HTR-8/SVneo (cell line): ENCODE measurements at places on chromosomes 5 and 9.
A peak's percentile ranks its signal among the peaks of the same experiment; 100 is the strongest.

DNA sequence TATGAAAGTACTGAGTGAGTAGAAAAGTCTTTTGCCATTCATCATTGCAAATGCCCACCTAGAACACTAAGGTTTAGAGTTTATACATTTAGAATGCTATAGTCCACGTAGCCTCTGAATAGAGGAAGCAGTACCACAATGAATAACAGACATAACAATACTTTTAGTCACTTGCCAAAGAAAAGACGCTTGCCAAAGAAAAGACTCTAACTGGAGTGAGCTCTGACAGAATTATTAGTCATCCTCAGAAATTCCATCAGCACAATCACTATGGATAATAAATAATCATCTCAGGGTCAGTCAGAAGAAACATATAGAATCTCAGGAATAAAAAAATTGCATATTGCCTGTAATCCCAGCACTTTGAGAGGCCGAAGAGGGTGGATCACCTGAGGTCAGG, 168.5 kb upstream of the TARS1 start:
- DNase-seq, result peak; percentile 75

DNA sequence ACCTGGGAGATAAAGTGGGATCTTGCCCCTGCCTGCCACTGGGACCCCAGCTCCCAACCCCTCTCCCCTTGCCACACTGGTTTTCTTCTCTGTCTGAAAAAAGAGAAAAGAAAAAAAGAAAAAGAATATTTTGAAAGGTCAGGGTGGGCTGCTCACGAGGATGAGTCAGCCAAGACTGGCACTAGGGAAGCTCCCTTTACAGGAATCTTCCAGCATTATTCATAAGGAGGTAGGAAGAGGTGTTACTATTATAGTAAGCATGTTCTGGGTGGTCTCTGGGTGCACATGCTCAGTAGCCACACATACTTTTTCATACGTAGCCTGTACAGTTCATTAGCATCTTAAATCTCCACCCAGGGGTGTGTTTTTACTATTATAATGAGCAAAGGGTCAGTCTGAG, 46.8 kb upstream of the HAND1 start:
- peak; percentile 24 for DNase-seq

GRCh38 chr5:157485811-157486210, 25.8 kb downstream of the NIPAL4 start:
- DNase-seq, result no peak

GRCh38 chr5:59065554-59065953, 482.7 kb downstream of the RAB3C start:
- no peak for DNase-seq

DNA sequence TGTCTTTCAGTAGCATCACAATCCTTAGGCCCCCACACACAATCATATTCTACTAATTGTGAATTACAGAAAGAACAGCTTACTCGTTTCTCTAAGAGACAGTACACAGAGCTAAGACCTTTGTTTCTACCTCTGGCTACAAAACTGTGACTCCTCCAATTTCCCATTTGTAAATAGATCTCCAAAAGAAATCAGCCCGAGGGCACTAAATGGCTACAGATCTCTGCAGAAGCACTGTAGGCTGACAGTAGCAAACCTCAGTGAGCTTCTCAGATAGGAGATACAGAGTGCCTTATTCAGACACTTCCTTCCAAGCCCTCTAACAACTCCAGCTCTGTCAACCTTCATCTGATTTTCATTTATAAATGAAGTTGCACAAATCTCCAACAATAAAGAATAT, 51.0 kb downstream of the EFNA5 start:
- no peak for DNase-seq

- no peak for DNase-seq
Observed at GRCh38 chr5:112691758-112692157, 45.9 kb upstream of the APC start.

DNA sequence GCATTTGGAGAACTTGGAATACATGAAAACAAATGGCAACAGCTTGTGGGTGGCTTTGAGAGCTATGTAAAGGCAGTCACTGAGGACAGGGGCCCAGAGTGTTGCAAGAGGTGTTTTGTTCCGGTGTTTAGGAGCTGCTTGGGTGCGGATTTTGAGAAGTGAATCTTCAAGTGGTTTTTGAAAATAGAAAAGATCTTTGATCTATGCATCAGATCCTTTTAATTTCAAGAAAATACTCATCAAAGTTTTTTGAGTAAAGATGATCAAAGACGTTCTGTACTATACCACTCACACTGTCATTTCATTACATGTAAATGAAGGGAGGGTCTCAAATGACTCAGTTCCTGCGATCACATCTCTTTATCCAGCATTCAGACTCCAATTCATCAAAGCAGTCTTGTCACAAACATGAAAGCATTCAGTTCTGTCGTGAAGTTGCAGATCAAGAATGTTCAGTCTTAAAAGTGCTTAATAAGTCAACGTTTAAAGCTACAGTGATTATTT, 112.5 kb downstream of the WDR41 start:
- DNase-seq, result no peak

DNA sequence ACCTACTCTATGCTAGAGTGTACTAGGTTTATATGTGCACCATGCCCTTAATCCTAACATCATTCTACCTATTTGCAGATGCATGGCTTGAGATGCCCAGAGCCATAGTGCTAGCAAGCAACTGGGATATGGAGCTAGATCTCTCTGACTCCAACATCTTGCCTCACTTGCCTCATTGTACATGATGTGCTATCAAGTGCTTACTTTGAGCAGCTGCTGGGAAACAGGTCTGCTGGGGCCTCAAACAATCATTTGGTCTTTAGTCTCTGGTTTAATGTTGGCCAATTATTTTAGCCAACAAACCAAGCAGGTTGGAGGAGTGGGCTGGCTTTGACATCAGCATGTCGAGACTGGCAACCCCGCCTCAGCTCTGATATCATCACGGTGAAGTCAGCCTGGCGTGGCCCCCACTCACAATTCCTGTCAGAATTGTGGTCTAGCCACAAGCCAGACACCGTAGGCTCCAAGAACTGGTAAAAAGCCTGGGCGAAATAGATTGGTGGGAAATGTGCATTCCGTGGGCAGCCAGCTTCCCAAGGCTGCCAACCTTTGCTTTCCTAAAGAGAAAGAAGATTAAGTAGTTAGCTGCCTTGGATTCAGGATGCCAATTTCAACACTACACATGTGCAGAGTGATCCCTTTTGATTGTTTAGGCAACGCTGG, 21.1 kb upstream of the GAS1 start:
- no peak for DNase-seq

GRCh38 chr5:32428426-32428825, 16.1 kb downstream of the ZFR start:
- no peak for DNase-seq

GRCh38 chr9:27427272-27427643, 96.8 kb upstream of the IFNK start:
- peak; percentile 41 for DNase-seq

DNA sequence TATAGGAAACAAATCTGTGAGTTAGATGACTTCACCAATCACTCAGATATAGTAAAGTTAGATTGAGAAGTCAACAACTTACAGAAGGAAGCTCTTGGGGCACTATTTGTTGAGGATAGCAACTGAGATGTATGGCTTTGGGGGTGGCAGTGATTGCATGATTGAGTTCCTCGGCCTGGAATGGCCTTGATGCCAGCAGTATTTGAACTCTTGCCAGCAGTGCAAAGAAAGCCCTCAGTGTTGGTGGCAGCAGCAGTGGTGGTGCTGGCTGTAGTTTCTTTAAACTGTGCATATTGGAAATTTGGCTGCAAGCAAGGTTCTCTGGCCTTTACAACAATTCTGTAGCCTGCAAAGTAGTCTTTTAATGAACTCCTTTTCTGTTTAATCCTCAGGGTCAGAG, 41.4 kb upstream of the PJA2 start:
- DNase-seq, result no peak

- DNase-seq, result no peak
Observed at GRCh38 chr5:58497921-58498320, 6.7 kb downstream of the GAPT start.

DNA sequence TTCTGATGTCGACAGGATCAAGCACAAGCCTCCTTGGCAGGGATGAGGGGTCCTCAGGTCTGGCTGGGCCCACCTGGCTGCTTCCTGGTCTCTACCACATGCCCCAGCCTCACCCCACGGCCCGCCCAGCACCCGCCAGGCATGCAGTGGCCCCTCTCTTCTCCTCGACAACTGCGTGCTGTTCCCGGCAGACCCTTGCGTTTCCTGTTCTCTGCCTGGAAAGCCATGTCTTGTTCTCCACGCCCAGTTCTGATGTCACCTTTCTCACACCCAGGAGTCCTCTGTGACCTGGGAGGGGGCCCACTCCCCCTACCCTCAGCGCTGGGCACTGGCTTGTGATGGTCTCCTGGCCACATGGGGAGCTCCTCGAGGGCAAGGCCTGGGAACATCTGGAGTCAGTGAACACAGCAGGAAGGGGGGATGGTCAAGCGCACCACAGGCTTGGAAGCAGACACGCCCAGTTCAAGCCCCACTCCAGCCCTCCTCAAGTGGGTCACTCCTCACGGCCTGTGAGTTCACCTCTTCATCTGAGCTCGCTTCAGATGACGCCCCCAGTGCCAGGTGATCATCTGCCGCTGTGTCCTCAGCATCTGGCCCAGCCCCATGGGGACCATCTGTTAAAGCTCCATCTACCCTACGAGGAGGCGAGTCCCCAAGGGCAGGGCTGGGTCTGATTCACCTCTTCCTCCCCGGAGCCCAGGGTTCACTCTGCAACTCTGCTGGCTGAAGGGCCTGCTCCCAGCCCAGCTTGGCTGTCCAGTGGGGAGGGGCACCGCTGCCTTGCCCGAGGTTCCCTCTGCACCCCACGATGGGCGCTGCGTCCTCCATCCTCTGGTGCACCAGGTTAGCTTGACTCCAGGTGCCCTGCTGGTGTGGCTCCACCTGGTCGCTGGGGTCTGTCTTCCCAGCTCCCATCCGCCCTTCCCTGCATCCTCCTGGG, 133.2 kb upstream of the PHYKPL start:
- DNase-seq, result no peak

GRCh38 chr5:132202711-132203463, 24.8 kb downstream of the P4HA2 start:
- no peak for DNase-seq

GRCh38 chr5:62589504-62589903, 10.9 kb downstream of the LRRC70 start:
- DNase-seq, result no peak

DNA sequence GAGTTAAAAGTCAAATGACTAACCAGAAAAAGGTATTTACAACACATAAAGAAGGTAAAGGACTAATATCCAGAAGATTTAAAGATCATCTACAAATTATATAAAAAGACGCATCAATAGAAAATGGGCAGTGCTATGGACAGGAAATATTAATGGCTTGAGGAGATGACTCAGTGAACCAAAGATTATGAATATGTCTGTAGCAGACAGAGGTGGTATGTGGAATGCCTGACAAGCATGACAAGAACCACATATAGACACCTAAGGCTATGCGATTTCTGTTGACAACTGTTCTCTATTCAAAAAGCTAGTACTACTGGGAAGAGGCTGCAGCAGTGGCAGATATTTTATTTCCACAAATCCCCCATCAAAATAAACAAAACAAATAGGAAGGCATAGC, 177.0 kb upstream of the SH3GL2 start:
- DNase-seq, result no peak

GRCh38 chr9:133101356-133102189, 19.5 kb downstream of the RALGDS start:
- no peak for DNase-seq

- DNase-seq, result no peak
Observed at GRCh38 chr9:129307227-129307970, 129.3 kb upstream of the IER5L start.

GRCh38 chr5:15159606-15160005, 288.0 kb upstream of the ANKH start:
- DNase-seq, result no peak

GRCh38 chr5:88691945-88692868, 190.8 kb downstream of the MEF2C start:
- no peak for DNase-seq

DNA sequence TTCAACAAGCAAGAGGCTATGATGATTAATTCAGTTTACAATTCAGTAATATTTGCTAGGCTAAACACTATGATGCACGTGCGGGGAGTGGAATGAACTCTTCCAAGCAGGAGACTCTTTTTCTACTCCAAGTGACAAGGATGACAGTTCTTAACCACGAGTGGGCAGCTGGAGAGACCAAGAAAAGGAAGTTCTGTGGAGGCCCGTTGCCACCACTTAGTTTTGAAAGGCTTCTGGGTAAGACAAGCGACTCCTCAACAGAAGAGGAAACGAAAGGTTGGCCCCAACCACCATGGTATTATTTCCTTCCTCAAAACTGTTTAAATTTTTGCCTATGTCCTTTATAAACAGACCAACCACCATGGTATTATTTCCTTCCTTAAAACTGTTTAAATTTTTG, 2.8 kb downstream of the DCAF12 start:
- no peak for DNase-seq

DNA sequence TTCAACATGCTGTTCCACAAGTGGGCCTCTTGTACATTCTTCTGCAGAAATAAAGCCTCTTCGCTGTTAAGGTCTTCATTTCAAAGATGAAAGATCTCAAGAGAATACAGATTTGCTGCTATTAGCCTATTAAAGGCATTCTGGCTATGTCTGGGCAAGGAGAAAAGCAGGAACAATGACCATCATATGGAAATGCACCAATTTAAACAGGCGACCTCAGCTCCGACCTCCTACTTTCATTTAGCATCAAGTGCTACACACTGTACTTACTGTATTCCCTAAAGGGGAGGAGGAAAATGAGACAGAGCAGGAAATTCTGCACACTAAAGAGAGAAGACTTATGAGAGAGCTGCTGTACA, 64.8 kb downstream of the HABP4 start:
- no peak for DNase-seq

GRCh38 chr9:92887880-92888338, 10.1 kb upstream of the ZNF484 start:
- no peak for DNase-seq

- peak; percentile 81 for DNase-seq
Observed at GRCh38 chr9:70420441-70421271, 6.2 kb upstream of the KLF9 start.

- DNase-seq, result no peak
Observed at GRCh38 chr5:133643365-133643764, 31.0 kb upstream of the FSTL4 start.

DNA sequence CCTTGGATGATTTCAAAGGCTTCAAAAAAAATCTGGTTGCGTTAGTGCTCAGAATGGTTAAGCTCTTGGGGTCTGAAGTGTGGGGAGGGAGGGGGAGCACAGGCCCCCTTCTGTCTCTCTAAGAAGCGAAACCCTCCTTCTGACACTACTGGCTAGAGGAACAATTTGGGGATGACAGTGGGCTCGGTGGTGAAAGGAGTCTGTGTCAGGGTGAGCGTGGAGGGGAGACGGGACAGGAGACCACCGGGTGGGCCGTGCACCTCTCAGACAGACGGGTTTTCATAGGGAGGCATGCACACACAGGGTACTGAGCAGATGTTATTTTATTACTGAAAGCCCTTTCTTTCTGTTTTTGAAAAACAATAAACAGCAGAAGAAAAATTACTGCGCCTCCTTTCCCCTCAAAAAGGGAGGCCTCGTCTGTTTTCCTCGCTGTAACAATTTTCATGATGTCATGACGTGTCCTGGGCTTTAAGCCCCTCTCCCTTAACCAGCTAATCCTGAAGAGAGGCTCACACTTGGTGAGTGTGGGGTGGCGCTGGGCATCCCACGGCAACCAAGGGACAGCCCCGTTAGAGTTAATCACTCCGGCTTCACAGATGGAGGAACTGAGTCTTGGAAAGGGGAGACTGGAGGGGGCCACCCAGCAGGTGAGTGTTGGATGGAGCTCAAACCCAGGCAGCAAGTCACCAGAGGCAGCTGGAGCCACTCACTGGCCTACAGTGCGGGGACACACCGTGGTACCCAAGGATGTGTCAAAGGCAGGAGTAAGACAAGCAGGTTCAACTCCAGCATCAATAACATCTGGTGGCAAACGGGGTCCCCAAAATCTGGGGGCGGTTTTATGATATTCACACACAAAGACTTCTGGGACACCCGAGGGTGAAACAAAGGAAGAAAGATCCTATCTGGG, 53.4 kb downstream of the PTCH1 start:
- no peak for DNase-seq
